ENCODE measurements at places on chromosomes 3 and 15. TPM values are rescaled to one million over a fixed set of nuclear protein-coding genes. Genes with fewer than 3 reads are reported as not detected.

- peak; percentile 79 for DNase-seq
Measured at GRCh38 chr15:52100807-52101442, 11.7 kb downstream of the BCL2L10 start.

- DNase-seq: peak; percentile 58
Measured at GRCh38 chr3:150410311-150411105, 2.4 kb downstream of the TSC22D2 start.

GRCh38 chr3:162096874-162097273, 600.3 kb downstream of the OTOL1 start:
- no peak for DNase-seq

GRCh38 chr3:107269136-107269535, 108.1 kb upstream of the CCDC54 start:
- DNase-seq: no peak

DNA sequence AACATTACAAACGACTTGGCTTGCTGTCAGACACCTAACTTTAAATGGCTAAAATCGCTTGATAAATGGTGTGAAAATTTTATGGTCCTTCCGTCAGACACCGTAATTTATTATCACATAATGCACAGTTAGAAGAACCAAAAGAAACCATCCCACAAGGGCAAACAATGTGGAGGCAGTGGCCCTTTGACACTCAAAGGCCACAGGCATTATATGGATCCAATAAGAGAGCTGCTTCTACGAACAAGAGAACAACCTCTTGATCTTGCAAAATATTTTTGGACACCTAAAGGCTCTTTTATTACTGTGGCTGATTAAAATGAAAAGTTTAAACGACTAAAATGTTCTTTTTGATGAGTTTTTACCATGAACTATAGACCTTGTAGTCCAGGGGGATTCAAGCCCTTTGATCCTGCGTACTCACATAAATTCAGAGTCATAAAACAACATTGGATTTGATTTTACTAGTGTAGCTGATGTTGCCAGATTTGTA, 202.8 kb downstream of the FMN1 start:
- DNase-seq: peak; percentile 49

DNA sequence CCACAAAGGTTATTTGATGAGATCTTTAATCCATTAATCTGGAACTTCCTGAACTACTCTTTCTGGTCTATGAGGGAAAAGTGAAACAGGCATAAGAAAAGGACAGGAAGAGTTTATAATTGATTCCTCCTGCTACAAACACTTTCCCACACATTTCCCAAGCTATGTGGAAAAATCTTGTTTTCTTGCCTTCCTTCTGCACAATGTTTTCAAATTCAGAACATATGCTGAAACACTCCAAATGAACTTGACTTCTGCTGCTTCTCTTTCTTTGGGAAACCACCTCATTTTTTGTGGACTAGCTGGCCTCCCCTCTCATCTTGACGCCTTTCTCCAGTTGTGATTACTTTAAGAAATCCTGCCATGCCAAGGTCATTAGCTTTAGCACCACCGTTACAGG, 100.7 kb upstream of the PTPRG start:
- DNase-seq: no peak

DNA sequence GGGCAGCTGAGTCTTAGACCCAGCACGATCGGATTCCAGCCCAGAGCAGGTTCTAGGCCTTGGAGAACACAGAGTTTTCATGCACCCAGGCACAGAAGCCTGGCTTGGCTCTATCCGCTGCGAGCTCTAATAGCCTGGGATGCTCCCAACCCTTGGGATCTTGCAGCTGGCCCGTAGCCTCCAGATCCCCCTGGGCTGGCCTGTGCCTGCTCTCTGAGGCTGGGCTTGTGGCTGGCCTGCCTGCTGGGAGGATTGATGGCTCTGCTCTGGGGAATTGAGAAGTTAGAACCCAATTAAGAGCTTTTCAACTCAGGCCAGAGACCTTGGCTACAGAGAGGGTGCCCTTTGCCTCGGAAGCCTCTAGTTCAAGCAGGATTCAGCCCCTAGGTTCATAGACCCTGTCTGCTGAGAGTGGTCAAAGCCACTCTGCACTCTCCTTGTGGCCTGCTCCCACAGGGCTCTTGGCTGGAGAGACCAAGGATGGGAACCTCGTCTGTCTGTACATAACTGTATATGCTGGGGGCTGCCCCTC, 64.4 kb downstream of the MAGEF1 start:
- no peak for DNase-seq

The SERINC4 gene
- 0.34 TPM for polyA plus RNA-seq
